ENCODE measurements at places on chromosomes 4 and X.

DNA sequence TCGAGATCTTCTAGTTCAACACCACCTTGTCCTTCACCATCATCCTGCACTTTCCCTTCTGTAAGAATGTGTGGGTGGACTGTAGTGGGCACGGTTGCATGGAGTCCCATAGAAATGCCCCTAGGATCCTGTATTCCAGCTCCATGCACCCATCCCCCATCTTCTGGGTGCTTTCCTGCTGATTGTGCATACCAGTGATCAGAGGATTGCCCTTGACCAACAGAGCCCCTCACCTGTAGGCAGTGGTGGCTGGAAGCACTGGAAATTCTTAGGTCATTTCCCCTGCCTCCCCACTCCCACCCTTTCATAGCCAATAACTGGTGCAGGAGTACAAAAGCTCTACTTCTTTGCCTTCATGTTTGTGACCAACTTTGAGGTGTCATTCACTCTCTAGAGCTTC is 213.4 kb upstream of the ARSJ start:
- DNase-seq = no peak

DNA sequence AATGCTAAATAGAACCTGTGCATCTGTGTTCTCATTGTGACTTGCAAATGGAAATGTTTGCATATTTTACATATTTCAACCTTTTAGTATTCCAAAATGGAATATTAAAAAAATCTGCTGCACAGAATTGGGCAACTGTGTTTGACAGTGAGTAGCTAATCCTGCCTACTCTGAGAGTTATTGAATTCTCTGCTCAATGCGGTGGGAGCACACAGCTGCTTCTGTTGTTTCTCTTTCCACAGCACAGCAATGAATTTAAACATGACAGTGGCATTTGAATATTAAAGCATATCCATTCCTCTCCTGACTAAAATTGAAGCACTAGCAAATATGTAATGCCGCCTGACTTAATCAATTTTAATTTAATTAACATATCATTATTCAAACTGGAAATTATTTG is 366.6 kb downstream of the GASK1B start:
- DNase-seq = no peak

- DNase-seq = no peak
Measured at GRCh38 chr4:8242782-8243560, 26.6 kb upstream of the HTRA3 start.

GRCh38 chr4:16183604-16184003 is 42.7 kb downstream of the TAPT1 start:
- no peak for DNase-seq

GRCh38 chr4:104818579-104818978 is 323.9 kb upstream of the CXXC4 start:
- no peak for DNase-seq

DNA sequence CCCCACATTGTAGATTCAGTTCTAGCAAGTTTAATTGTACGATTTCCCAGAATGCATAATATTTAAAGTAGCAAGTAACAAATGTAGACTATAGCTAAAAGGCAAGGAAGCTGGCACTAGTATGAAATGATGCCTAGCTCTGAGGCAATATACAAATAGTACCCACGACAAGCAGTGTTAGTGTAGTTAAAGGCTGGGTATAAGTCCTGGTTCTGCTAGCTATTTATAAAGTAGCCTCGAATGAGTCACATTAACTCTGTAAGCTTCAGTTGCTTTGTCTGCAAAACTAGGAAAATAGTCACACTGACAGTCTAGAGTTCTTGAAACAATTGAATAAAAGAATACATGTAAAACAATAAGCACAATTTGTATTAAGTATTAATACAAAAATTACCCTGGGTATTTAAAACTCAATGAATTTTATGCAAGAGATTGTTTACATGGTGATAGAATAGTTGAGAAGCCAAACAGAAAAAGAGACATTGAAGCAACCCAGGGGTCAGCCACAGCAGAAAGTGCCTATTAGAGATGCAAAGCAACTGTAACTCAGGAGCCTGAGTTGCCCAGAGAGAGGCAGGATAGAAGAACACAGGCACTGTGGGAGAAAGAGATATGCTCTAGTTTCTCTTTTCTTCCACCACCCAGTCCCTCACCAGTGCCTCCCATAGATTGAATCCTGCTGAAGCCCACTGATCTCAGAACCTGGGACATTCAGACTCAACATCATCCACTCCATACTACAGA is 949.0 kb downstream of the C4orf33 start:
- no peak for DNase-seq

- no peak for DNase-seq
Measured at GRCh38 chr4:152464030-152464823, 71.7 kb downstream of the FBXW7 start.

DNA sequence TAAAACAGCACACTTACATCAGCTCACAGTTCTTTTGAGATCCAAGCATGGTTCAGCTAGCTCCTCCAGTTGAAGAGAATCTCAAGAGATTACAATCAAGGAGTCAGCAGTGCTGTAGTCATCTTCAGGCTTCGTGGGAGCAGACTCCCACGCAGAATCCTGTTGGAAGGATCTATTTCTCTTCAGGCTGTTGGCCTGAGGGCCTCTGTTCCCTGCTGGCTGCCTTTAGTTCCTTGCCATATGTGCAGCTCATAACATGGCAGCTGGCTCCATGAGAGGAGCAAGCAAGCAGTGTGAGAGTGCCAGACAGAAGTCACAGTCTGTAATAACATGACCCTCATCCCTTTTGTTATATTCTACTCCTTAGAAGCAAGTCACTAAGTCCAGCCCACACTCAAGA is 168.6 kb downstream of the COX18 start:
- DNase-seq = peak; percentile 16

DNA sequence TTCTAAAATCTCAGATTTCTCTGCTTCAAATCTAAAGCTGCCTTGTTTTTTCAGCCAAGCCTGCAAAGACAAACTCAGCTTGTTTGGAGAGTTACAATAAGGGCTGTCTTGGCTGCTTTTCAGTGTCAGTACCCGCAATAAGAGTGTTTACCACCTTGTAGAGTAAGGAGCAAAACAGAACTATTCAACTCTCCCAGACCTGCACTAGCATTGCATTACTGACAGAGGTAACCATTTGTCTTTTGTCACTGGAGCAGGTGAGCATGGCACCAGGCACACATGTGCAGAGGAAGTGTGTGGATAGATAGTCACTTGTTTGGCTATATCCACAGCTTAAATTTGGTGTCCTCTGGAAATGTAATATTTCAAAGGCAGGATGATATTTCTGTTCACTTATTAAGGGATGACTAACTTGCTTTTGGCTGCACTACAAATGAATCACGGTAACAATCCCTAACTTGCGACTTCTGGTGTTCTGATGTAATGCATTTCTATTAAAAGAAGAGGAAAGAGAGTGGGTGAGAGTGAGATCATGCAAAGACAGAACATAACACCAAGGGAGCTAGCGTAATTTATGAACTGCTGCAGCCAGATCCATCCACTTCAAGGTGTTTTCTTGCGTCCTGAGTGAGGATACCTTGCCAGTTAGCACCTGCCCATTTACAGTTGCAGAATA is 38.6 kb downstream of the PTCHD1 start:
- peak; percentile 68 for DNase-seq

- DNase-seq = no peak
Measured at GRCh38 chr4:113809311-113809710, 47.8 kb upstream of the CAMK2D start.

DNA sequence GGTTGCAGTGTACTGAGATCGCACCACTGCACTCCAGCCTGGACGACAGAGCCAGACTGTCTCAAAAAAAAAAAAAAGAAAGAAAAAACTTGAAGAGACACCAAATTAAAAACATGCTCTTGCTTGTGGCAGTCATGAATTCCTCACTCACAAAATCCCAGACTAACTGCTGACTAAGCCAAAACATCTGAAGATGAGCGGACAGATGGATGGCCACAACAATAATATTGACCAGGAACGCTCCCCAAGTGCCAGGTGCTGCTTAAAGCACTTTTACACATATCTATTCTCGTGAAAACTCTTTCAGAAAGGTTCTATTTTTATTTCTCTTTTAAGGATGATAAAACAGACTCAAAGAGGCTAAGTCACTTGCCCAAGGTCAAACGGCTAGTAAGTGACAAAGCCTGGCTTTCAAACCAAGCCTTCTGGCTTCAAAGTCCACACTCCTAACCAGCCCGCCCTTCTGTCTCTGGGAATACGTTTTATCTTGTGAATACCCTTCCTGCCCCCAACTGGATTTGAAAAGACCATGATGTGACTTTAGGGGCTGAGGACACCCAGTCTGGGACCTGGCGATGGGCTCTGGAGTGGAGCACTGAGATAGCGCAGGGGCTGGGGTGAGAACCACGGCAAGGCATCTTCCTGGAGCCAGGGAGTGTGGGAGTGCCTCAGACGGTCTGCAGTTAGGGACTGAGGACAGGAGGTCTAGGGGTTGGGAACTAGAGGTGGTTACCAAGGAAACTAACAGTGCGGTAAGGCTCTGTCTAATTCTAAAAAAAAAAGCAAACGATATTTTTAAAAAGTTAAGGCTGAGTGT is 9.5 kb upstream of the CXCR3 start:
- no peak for DNase-seq

- peak; percentile 47 for DNase-seq
Measured at GRCh38 chrX:13341491-13342101, 21.7 kb upstream of the ATXN3L start.

- no peak for DNase-seq
Measured at GRCh38 chrX:42567268-42567667, 210.7 kb downstream of the PPP1R2C start.

DNA sequence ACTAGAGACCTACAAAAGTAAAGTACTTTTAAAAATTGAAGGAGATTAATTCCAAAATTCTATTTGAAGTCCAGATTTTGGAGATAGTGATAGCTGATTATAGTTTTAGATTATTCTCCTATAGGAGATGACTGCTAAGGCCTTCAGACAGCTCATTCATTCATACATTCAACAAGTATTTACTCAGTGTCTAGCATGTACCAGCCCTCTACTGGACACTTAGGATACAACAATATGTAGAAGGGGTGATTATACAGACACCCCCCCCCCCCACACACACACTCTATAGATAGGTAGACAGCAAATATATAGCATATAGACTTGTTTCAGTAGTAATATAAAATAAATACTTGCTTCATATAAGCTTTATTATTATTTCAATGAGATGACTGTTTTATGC is 60.4 kb upstream of the TAF9B start:
- DNase-seq = peak; percentile 8

DNA sequence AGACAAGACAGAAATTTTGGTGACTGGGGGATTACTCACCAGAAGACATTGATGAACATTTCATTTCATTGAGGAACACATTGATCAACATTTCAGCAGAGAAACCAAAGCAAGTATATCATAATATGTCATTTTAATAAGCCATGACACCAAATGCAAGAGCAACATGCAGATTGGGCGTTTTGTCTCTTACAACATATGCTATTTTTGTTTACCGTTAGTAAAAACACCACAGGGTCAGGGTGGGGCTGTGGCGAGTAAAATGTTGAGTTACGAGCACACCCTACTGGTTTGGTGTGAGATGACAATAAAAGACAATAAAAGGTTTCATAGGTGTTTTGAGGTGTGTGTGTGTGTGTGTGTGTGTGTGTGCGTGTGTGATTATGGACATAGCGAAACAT is 294.5 kb downstream of the PDGFC start:
- DNase-seq = no peak

- no peak for DNase-seq
Measured at GRCh38 chr4:19999276-19999675, 252.4 kb upstream of the SLIT2 start.

DNA sequence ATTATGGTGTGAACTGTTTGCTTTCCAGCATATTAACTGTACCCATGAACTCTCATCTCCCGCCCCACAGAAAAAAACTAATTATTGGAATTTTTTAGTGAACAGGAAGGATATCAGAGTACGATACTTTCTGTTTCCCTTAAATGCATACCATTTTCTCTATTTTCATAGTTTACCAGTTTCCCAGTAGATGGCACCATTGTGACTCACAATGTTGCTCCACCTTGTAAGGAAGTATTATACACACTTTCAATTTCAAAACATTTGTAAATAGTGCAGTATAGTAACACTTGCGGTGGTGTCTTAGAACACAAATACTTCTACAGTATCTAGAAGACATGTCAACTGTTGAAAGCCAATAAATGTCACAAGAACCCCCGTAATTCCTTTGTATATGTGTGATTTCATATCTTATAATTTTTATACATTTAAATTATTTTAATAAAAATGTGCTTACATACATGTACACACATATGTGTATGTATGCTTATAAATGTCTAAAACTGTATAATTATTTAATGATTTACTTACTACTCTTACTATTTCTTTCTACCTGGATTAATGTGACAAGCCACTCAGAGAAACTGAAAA is 167.3 kb downstream of the SLIT2 start:
- peak; percentile 79 for DNase-seq

GRCh38 chrX:130330706-130331105 is 9.0 kb upstream of the SLC25A14 start:
- peak; percentile 40 for DNase-seq

DNA sequence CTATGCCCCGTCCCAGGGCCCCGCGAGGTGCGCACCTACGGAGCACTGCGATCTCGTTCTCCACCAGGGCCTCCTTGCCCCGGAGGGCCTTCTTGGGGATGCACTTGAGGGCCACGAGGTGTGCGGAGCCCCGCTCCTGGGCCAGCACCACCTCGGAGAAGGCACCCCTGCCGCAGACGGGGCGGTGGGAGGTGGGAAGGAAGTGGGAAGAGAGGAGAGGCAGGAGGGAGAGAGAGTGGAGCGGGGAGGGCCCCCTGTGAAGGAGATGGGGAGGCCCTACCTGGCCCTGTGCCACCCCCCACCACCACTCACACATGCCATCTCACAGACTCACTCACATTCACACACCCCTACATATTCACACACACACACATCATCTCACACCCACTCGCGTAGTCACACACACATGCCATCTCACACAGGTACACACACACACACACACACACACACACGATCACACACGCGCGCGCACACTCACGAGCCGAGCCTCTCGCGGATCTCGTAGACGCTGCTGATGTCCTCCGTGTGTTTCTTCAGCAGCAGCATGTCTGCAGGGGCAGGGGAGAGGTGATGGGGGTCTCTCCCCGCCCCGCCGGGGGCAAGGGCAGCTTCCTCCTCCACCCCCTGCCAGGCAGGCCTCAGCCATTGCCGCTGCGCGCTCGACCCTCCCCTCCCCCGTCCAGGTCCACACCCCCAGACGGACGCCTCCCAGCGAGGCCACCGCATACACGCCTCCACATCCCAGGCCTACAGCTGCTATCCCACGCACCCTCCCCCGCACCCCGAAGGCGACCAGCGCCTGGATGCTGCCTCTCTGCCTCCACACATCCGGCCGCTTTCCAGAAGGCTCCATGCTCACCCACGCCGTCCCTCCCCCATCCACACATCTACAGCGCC is 834 bp downstream of the PNCK start:
- no peak for DNase-seq

- DNase-seq = no peak
Measured at GRCh38 chr4:85565761-85566480, 91.0 kb downstream of the ARHGAP24 start.

DNA sequence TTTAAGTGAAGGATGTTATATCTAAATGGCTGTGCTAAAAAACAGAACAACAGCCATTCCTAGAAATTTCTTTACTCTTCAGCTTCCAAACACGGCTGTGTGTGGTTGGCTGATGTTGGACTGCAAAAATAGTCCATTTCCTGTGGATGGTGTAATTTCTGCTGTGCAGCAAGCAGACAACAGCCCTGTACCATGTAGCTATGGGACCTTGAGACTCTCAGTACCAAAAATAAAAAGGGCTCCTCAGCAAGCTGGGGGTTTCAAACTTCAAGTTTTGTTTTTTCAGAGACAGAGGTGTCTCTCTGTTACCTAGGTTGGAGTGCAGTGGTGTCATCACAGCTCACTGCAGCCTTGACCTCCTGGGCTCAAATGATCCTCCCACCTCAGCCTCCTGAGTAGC is 18.1 kb downstream of the CD40LG start:
- no peak for DNase-seq

Data from IMR-90 (cell line).